NCI-H345 (cell line): ENCODE measurements at places on chromosomes 16 and 17.
A peak's percentile ranks its signal among the peaks of the same experiment; 100 is the strongest.

DNA sequence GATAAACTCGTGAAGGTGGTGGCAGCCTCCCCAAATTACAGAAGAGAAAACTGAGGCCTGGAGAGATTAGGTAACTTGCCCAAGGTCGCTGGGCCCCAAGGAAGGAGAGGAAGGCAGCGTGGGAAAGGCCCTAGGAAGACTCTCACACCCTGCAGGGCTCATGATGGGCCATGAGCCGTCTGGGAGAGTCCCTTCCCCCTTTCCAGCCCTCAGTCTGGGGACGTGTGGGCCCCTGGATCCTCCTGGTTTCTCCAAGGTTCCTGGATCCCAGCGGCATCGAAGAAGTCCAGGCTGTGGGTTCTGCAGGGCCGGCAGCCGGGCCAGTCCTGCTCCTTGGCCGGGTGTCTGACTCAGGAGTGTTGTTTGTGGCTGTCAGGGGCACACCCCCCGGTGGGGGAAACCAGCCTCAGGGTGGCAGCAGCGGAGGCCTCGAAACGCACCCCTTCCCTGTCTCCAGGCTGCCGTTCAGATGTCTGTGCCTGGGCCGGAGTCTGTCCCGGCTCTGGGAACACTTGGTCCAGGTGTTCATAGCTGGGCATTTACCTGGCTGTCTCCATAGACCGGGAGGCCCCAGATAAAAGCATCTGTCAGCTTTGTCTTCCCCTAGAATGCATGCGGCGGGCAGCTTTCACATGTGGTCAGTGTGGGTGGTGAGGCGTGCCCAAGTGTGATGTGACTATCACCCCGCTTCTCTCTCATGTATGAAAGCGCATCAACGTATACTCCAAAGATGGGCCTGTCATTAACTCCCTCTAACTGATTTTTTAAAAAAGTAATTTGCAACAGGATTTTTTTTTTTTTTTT lies 3.7 kb upstream of the RAP1GAP2 start:
- no peak for DNase-seq

GRCh38 chr16:56700195-56700594 lies 17.9 kb downstream of the MT1X start:
- DNase-seq, result no peak

- no peak for DNase-seq
These were observed 49.5 kb downstream of the FOXK2 start for GRCh38 chr17:82568997-82569393.

GRCh38 chr16:2692948-2693651 lies 10.8 kb downstream of the KCTD5 start:
- no peak for DNase-seq

DNA sequence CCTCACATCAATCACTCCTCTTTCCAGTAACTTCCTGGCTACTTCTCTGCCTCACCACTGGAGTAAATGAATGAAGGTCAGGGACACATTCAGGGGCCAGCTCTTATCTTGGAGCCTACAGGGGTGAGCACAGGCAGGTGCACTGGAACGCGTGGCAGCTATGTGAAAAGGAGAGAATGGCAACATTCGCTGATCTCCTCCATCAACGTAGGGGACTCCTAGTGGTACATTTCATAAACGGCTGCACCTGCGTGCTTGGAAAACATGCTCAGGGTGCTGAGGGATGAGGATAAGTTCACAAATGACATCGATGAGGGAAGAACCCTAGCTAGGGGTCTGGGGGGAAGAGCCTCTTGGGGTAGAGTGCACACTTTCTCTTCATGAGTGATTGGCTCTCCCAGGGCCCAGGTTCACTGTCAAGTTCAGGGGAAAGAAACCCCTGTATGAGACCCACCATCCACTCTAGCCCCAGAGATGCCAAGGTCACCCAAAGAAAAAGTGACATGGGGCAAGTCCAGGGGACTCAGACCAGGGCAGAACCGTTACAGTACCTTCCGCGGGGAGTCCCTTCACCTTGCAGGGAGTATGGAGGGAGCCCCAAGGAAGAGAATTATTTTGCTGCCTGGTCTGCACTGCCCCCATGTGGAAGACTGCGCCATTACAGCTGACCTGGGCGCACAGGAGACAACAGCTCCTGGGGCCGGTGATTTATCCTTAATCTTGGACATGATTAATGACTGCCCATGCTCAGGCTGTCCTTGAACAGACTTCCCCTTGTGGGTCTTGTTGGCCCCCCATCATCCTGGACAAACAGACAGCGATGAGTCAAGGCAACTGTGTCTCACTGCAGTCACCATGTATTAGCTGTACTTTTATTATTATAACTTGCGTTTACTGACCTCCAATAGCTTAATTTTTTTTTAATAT lies 30.1 kb downstream of the VAC14 start:
- no peak for DNase-seq

DNA sequence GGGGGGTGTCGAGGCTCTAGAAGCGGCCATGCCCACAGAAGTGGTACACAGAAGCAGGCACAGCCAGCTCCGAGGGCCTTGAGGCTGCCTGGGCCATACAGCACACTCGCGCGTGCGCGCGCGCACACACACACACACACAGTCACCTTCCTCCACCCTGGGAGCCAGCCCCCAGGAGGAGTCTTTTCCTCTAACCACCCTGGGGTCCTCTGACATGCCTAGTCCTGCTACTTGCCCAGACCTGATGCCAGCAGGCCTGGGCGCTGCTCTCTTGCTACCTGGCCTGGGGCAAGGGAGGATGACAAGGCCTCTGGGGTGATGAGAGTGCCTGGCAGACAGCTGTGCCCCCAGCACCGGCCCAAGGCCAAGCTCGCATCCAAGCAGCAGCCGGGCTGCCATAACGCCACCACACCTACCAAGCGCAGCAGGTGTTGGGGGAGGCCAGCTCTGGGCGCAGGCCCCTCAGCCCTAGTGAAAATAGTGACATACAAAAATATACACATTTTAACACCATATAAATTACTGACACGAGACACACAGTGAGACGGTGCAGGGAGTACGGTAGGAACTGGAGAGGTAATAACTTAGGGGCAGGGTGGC lies 41.1 kb downstream of the TSC2 start:
- DNase-seq, result no peak

DNA sequence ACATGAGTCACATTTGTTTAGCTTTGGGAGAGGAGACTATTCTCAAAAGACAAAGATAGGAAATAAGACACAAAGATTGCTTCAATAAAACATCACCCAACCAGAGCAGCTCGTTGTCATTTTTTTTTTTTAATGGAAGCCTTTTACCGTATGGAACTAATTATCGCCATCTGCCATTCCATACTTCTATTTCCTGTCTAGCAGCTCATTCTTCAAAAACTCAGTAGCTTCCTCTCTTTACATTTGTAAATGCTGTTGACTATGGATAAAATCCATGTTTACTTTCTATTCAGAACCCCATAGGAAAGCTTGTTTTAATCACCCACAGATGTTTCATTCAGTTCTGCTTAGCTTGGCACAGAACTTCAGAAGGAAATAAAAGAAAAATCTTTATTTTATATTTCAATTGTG lies 110.0 kb upstream of the PSMD7 start:
- peak; percentile 73 for DNase-seq

GRCh38 chr17:75384751-75385150 lies 20.7 kb downstream of the GRB2 start:
- DNase-seq, result no peak
